Lung (tissue), 17 donors: ENCODE measurements at places on chromosomes 1 and 21. TPM values are rescaled to one million over a fixed set of nuclear protein-coding genes. Genes with fewer than 3 reads are reported as not detected.

GRCh38 chr1:55067022-55067778 lies 27.9 kb downstream of the PCSK9 start:
- no peak for DNase-seq

AKNAD1 gene
- not detected for total RNA-seq

ILDR2 gene
- 3.8 TPM for total RNA-seq

GRCh38 chr1:170707959-170708655 lies 44.2 kb downstream of the PRRX1 start:
- no peak for DNase-seq
